A549 treated with ZK216348 at 1 μM for 4 hours (cell line): ENCODE measurements at places on chromosomes 2 and 18. TPM values are rescaled to one million over a fixed set of nuclear protein-coding genes. Genes with fewer than 3 reads are reported as not detected.

Gene GALR1
- total RNA-seq, result not detected in 5 replicates

Gene FRZB
- total RNA-seq, result 0.06 to 0.08 TPM (median 0.06 TPM) in 4 of 5 replicates, not detected in the other

Gene ZCCHC2
- 8.2 to 10.4 TPM (median 9.0 TPM) in 5 replicates for total RNA-seq

Gene PPIG
- 36.9 to 62.1 TPM (median 40.2 TPM) in 5 replicates for total RNA-seq

Gene ANKRD53
- not detected in 5 replicates for total RNA-seq

Gene SLC35F6
- 30.8 to 39.4 TPM (median 38.7 TPM) in 5 replicates for total RNA-seq

Gene FOXI3
- total RNA-seq, result 0.08 TPM in 1 of 5 replicates, not detected in the others

Gene WIPF1
- 14.0 to 29.4 TPM (median 23.3 TPM) in 5 replicates for total RNA-seq

Gene TRIM54
- total RNA-seq, result 0.40 to 0.73 TPM (median 0.57 TPM) in 5 replicates

Gene PROC
- 2.9 to 6.0 TPM (median 4.3 TPM) in 5 replicates for total RNA-seq

Gene KLHL41
- 0.15 to 0.70 TPM (median 0.29 TPM) in 5 replicates for total RNA-seq

Gene CD207
- total RNA-seq, result not detected in 5 replicates

Gene TAF4B
- total RNA-seq, result 3.8 to 6.5 TPM (median 5.1 TPM) in 5 replicates

Gene CARF
- 1.2 to 1.9 TPM (median 1.4 TPM) in 5 replicates for total RNA-seq

Gene CFC1
- not detected in 5 replicates for total RNA-seq

Gene EMILIN2
- total RNA-seq, result 8.6 to 14.7 TPM (median 14.1 TPM) in 5 replicates

Gene DIS3L2
- 9.5 to 15.2 TPM (median 13.9 TPM) in 5 replicates for total RNA-seq

Gene TGIF1
- 102 to 144 TPM (median 132 TPM) in 5 replicates for total RNA-seq
